ENCODE measurements at places on chromosomes 13 and 19. TPM values are rescaled to one million over a fixed set of nuclear protein-coding genes. Genes with fewer than 3 reads are reported as not detected.

The C19orf85 gene
- not detected for total RNA-seq

The KCTD15 gene
- total RNA-seq = 5.4 TPM

The LYPD5 gene
- total RNA-seq = 0.45 TPM

The FBL gene
- total RNA-seq = 375 TPM

The MYBPC2 gene
- 0.07 TPM for total RNA-seq

The KCTD12 gene
- 9.5 TPM for total RNA-seq

The LILRA5 gene
- not detected for total RNA-seq

The DACH1 gene
- 0.05 TPM for total RNA-seq

The REEP6 gene
- 1.7 TPM for total RNA-seq

The TMTC4 gene
- 24.0 TPM for total RNA-seq

All from T-helper 2 cell treated with Interferon-gamma antibody and Interleukin-4, amounts not matched to agents 100 ng/mL and 5 ng/mL, for 36 hours (primary cell).